HAP-1 (cell line): ENCODE measurements at places on chromosomes 3 and 15.

DNA sequence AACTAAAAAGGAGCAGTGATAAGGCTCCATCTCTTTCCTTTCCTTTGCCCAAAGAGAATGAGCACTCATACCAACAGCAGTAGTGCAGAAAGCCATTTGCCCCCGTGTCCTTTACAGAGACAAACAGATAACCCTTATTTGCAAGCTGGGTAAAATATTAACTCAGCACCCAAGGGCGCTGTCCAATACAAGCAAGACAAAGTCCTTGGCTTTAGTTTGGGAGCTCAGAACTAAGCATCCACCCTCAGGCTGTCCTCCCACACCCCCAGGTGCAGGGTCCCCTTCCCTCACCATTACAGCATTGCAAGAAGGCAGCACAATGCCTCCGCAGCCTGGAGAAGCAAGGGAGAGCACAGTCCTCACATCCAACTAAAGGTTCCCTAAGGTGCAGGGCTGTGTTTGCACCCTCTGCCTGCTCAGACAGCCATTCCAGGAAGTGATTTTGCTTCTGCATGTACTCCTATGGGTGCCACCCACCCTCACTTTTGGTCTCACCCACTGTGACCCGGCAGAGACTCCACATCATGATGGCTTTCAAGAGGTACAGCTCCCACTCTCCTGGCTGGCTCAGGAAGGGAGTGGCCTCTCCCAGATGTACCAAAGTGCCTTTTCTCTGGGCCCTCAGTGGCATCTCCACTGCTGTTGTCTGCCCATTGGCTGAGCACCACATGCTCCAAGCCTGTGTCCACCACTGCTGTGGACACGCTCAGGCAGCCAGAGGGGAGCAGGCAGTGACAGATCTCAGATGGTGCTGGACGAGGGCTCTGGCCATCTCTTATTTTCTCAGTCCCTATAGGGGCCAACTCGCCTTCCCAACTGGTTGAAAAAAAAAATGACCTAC is 34.1 kb upstream of the HES1 start:
- DNase-seq: no peak

- DNase-seq: no peak
Measured at GRCh38 chr3:114556657-114557213, 262.9 kb downstream of the TIGIT start.

GRCh38 chr3:114115143-114115542 is 58.6 kb downstream of the QTRT2 start:
- no peak for DNase-seq

- DNase-seq: no peak
Measured at GRCh38 chr15:68729789-68730411, 90.8 kb downstream of the ANP32A start.

GRCh38 chr15:62568004-62568403 is 402.9 kb upstream of the C2CD4B start:
- no peak for DNase-seq

- no peak for DNase-seq
Measured at GRCh38 chr15:80549191-80549590, 145.0 kb downstream of the ARNT2 start.

- no peak for DNase-seq
Measured at GRCh38 chr3:35120026-35120425, 519.3 kb upstream of the ARPP21 start.

- DNase-seq: no peak
Measured at GRCh38 chr3:49722896-49723295, 855 bp downstream of the GMPPB start.

- no peak for DNase-seq
Measured at GRCh38 chr15:74314795-74315438, 52.5 kb downstream of the CYP11A1 start.

GRCh38 chr15:41692049-41692448 is 31.8 kb downstream of the MGA start:
- DNase-seq: no peak

DNA sequence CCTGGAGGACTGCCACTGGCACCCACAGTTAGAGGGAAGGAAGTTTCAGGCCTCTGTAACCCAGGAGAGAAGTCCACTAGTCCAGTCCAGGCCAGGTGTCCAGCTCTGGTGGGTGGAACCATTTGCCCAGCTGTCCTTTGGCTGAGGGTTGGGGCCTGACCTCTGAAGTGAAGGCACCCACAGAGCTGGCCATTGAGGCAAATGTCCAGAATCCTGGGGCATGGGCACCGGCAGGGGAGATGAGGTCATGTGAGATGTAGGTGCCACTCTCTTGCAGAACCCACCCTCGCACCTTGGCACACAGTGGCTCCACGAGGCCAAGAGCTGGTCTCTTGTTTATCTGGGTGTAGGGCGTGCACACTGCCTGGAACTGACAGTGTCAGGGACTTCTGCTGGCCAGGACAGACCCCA is 162.8 kb downstream of the SMAD6 start:
- peak; percentile 8 for DNase-seq

DNA sequence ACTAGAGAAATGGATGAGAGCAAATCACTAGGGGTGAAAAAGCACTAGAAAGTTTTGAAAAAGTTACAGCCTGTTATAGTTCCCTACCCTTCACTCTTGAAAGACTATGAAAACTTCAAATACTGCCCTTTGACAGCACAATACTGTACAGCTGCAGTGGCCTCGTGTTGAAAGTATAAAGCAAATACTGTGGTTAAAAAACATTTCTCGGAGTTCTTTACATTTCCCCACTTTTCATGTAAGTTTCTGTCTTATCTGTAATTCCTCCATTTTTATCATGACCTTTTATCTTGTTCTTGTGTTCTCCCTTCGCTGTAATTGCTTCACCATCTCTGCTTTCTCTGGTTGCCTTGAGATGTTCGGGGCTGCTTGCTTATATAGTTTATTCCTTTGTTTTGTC is 423.8 kb upstream of the CFAP20DC start:
- no peak for DNase-seq

GRCh38 chr3:11638495-11639358 is 5.0 kb downstream of the VGLL4 start:
- DNase-seq: no peak

GRCh38 chr15:66369773-66370651 is 13.5 kb upstream of the TIPIN start:
- DNase-seq: peak; percentile 78

- DNase-seq: no peak
Measured at GRCh38 chr3:134655706-134656105, 4.9 kb upstream of the KY start.

GRCh38 chr3:43691120-43691995 is 620 bp downstream of the ABHD5 start:
- peak; percentile 87 for DNase-seq

DNA sequence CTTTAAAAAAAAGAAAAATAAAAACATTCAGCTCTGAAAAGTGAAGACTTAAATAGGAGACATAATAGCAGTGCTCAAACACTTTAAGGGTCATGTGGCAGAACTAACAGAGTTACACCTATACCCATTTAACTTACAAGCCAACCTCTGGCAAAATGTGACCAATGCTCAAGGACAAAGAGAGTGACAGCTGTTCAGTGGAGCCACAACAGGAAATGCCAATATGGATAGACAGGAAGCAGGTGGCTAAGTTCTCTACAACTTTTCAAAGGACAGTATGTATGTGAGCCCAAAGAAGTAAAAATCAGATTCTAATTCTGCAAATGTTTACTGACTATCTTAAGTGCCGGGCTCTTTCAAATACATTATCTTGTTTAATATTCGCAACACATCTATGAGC is 3.4 kb downstream of the TMCC1 start:
- DNase-seq: no peak

GRCh38 chr3:39407773-39408492 is 1.4 kb downstream of the RPSA start:
- DNase-seq: no peak

- DNase-seq: no peak
Measured at GRCh38 chr15:63901912-63902670, 68.3 kb upstream of the HERC1 start.

DNA sequence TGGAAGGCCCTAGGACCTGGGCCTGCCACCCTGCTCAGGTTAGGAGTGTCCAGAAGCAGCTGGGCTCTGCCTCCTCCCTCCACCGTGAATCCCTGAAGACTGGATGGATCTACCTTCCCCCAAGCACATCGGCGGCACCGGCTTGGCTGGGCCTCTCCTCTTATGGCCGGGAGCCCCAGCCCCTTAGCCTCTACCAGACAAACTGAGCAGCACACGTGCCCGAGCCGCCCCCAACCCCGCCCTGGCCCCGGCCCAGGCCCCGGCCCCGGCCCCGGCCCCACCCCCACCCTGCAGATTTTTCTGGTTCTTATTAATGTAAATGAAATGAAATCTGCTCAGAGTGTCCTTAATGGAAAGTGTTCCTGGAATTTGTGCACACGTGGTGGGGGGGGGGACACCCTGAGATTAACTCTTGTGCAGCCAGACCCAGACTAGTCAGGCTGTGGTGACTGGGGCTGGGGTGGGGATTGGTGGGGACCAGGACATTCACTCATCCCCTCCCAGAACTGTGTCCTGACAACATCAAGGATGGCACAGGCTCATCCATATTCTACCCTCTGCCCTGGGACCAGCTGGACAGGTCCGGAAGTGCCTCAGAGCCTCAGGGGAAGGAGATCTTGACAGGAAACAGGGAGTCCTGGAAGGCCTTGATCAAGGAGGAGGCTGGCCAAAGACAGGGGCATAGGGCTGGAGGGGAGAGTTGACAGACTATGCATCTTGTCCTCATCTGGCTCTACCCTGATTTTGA is 30.9 kb upstream of the SEMA3F start:
- DNase-seq: no peak

- DNase-seq: no peak
Measured at GRCh38 chr3:123451186-123451585, 2.3 kb upstream of the ADCY5 start.

GRCh38 chr3:100454677-100455076 is 37.7 kb upstream of the TMEM45A start:
- DNase-seq: no peak

DNA sequence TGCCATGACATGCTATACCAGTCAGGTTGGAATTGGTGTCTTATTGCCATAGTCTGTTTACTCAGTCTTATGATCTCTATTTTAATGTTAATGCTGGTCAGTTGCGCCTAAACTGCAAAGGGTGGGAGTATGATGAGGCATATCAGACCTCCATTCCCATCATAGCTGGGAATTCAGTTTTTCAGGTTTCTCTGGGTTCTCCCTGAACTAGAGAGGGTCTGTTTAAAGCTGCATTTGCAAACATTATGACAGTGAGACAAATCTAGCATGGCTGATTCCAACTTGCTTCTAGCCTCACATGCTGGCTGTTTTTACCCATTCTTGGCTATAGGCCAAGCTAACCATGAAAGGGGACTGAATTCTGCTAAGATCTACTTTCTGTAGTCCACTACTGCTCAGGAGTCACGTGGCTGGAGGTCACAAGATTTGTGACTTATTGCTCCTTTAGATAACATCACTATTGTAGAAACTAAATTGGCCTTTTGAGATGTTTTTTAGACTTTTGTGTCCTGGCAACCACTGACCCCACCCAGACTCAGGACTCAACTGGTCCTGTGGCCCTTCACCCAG is 96.5 kb downstream of the TGFBR2 start:
- no peak for DNase-seq

GRCh38 chr15:48336940-48337339 is 5.7 kb downstream of the DUT start:
- peak; percentile 11 for DNase-seq

- DNase-seq: no peak
Measured at GRCh38 chr3:13894096-13894806, 14.4 kb upstream of the WNT7A start.

GRCh38 chr15:46242935-46243334 is 608.1 kb downstream of the SQOR start:
- no peak for DNase-seq

DNA sequence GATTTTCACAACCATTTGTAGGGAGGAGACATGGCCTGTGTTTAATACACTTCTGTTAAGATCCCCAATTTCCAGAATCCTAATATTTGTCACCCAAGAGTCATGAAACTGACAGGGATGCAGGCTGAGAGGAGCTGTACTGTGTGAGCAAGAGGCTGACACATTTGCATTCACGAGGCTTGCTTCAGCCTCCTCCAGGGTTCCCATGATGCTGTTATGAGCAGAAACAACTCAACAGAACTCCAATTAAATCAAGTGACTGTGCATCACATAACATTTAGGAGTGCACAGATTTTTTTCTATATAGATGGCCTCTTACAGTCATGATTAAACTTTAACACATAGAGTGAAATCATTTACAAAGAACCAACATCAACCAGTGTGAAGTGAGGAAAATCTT is 292.3 kb upstream of the STT3B start:
- DNase-seq: no peak

DNA sequence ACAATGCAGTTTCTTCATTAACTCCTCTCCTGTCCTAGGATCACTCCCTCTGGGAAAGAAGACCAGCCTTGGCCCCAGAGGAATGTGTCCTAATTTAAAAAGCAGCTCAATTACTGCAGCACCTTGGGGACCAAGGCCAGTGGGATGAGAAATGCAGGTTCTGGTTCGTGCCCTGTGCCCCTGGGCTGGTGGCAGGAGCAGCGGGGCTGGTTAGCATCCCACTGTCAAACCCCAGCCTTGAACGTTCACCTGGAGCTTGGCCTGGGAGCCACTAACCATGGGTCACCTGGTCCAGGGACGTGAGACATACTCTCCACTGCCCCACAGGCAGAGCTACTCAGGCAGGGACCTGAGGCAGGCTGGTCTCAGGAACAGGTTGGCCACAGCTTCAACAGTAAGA is 8.4 kb upstream of the RTP3 start:
- DNase-seq: no peak

DNA sequence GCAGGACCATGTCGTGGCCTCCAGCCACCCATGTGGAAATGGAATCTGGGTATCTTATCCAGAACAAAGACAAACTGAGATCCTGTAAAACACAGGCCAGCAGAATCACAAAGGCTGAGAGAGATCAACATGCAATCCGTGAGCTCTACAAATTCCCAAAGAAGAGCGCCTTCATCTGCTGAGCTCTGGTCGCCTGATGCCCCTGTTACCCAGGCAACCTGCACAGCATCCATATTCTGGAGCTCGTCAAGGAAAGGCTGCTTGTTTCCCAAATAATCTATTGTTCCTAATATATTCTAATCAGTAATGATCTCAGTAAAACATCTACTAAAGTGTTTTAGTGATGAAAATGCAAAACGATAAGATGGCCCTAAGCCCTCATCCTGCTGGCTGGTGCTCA is 133.6 kb downstream of the OCA2 start:
- DNase-seq: no peak

GRCh38 chr3:164222197-164222596 is 856.1 kb downstream of the SI start:
- peak; percentile 87 for DNase-seq

GRCh38 chr3:51684971-51685751 is 14.1 kb downstream of the TEX264 start:
- no peak for DNase-seq

- DNase-seq: no peak
Measured at GRCh38 chr3:131193641-131194238, 167.1 kb downstream of the NEK11 start.

- DNase-seq: no peak
Measured at GRCh38 chr15:63231706-63232105, 42.3 kb downstream of the RAB8B start.

DNA sequence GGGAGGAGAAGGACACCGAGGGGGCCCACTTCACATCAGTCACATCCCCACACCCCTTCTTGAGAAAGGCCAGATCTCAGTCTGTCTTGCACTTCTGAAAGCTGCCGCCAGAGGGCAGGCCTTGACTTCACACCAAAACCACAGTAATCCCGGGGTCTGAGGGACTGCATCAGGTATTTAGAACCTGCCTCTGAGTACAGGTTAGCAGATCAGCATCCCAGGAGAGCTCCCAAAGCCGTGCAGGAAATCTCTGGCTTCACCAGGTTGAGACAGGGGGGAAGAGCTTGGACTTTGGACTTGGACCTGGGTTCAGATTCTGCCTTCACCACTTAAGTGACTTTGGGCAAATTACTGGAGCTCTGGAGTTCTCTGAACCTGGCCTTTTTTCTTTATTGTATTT is 50.3 kb downstream of the LHFPL4 start:
- peak; percentile 88 for DNase-seq

- DNase-seq: no peak
Measured at GRCh38 chr3:24315356-24315755, 179.3 kb downstream of the THRB start.
